ENCODE measurements at places on chromosomes 13 and 19.

DNA sequence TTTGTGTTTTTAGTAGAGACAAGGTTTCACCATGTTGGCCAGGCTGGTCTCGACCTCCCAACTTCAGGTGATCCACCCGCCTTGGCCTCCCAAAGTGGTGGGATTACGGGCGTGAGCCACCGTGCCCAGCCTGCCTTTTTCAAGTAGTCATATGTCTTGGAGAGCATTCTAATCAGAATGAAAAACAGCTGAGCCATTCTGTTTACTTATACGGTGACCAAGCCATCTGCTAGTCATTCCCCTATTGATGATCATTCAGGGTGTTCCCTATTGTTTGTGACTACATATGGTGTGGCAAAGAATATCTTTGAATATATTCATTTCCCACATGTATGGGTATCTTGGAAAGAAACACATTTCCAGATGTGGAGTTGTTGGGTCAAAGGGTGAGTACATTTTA is 17.2 kb downstream of the BLOC1S3 start:
- DNase-seq = no peak

- DNase-seq = no peak
Observed at GRCh38 chr19:15129856-15130585, 22.8 kb downstream of the SYDE1 start.

- DNase-seq = no peak
Observed at GRCh38 chr19:45828523-45828922, 13.4 kb upstream of the RSPH6A start.

GRCh38 chr13:45393941-45394570 is 24.1 kb downstream of the SLC25A30 start:
- DNase-seq = no peak

DNA sequence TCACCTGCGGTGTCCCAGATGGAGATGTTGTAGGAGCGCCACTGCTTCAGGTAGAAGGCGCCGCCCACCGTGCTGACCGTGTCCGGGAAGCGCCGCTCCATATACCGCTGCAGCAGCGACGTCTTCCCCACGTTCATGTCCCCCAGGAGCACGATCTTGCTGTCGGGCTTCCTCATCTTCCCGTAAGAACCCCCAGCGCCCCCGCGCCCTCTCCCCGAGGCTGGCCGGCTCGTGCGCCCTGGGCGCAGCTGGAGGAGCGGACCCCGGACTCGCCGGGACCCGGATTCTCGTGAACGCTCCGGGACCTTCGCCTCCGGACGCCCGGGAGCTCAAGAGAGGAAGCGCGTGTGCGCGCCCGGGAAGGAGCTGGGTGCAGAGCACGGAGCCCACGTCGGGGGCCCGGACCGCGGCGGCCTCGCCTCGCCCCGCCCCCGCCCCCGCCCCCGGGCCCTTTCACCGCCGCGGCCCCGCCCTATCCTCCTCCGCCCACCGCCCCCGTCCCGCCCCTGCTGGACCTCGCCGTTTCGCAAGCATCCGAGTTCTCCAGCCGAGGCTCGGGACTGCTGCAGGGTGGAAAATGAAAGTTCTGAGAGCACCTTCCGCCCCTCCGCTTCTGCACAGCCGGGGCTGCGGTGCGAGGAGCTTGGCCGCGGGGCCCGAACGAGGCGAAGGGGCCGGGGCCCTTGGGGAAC is at the start of gene RAB20:
Gene RAB20, minus strand, starts transcription at position 379 of the 692 bp plus-strand sequence. Its CDS starts 203 bp downstream, at position 176.
- DNase-seq = peak; percentile 24

DNA sequence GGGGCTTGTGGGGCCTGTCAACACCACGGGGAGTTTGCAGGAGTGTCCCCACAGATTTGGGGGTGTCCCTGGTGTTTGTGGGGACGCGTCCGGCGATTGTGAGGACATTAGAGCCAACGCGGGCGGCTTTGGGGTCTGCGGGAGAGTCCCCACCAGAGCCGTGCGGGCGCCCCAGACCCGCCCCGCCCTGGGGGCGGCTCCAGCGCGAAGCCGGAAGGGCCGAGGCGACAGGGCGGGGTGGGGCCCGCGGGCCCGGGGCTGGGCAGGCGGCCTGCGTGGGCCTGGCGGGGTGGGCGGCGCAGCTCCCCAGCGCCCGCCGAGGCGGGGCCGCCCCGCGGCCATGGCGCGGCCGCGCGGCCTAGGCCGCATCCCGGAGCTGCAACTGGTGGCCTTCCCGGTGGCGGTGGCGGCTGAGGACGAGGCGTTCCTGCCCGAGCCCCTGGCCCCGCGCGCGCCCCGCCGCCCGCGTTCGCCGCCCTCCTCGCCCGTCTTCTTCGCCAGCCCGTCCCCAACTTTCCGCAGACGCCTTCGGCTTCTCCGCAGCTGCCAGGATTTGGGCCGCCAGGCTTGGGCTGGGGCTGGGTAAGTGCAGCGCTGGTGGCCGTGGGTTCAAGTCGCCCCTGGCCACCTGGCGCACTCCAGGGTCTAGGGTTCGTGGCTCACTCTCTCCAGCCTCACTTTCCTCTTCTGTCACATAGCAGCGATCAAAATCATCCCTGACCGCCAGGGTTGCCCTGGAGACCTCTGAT is 10.3 kb downstream of the PDE4A start:
- DNase-seq = no peak

DNA sequence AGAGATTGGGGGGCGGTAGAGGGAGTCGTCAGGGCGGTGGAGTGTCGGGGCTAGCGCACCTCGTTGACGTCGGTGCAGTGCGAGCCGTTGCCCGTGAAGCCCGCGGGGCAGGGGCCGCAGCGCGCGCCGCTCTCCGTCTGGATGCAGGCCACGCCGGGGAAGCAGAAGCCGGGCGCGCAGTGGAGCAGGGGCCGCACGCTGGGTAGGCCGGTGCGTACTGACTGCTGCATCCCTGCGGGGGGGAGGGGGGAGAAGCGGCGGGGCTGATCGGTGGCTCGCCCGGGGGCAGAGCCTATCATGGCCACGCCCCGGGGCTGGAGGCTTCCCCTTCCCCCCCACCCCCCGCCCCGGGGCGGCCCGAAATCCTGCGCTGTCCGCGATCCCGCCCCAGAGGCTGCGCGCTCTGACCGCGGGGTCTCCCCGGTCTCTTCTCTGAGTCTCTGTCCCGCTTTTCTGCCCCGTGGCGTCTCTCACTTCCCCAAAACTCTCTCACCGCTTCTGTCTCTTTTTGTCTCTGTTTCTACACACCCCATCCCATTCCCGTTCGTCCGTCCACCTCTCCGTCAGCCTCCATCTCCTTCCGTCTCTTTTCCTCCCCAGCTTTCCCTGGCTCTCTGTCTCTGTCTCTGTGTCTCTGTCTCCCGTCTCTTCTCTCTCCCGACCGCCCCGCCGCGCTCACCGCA is 1.1 kb downstream of the COMP start:
- no peak for DNase-seq

DNA sequence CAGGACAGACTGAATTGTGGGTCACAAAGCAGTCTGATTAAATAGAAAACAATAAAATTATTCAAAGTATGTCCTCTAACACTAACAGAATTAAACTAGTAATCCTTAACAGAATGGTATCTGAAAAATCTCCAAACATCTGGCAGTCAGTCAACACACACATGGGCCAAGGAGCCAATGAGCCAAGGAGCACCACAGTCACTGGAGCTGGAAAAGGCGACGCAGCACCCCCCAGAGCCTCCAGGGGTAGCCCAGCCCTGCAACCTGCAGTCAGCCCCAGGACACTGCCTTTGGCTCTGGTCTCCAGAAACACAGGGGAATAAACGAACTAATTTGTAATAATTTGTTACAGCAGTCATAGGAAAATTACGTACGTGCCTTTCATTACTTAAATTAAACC is 12.3 kb downstream of the TUBGCP3 start:
- no peak for DNase-seq

DNA sequence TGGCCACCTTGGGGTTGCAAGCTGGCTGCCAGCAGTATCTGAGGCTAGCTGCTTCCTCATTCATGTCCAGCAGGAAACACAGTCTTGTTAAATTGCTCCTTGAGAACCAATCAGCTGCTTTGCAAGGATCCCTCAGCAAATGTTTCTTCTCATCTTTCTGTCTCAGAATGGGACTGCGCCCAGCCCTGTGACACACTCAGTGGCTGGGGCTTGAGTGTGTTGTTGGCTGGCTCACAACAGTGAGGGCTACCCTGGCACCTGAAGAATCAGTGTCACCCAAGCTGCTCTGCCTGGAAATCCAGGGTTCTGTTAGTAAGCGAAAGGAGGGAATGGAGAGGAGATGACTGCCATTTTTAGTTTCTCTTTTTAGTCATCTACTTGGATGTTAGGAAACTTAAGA is 317.2 kb downstream of the DCT start:
- no peak for DNase-seq

GRCh38 chr19:17340302-17340870 is 3.0 kb downstream of the GTPBP3 start:
- DNase-seq = no peak

DNA sequence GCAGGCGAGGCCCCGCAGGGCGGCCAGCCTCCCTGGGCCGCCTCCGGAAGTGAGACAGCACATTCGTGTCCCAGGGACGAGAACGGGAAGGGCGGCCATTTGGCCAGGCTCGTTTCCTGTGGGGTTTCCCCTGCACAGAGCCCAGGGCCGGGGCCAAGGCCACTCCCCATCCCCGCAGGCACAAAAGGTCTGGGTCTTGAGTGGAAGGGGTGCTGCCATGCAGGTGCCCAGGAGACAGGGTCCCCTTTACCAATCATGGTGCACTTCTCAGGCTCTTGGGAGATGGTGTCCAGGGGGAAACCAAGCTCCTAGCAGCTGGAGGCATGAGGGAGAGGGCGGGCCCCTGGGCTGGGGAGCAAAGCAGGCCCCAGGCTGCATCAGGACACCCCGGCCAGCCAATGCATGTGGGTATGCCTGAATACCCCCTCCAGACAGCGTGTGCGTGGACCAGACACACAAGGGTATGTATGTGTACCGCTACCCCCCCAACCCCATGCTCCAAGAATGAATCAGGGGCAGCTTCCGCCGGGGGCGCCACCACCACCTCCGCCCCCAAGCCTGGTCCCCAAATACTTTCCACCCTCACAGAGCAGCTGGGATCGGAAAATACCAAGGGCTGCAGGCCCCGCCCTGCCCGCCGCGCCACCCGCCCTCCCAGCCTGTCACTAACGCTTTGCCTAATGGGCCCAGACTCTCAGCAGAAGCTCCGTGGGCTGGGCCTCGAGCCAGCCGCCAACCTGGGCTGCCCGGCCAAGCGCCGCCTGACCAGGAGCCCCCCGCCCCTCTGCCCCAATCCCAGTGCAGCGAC is 37.6 kb upstream of the NANOS3 start:
- peak; percentile 69 for DNase-seq

DNA sequence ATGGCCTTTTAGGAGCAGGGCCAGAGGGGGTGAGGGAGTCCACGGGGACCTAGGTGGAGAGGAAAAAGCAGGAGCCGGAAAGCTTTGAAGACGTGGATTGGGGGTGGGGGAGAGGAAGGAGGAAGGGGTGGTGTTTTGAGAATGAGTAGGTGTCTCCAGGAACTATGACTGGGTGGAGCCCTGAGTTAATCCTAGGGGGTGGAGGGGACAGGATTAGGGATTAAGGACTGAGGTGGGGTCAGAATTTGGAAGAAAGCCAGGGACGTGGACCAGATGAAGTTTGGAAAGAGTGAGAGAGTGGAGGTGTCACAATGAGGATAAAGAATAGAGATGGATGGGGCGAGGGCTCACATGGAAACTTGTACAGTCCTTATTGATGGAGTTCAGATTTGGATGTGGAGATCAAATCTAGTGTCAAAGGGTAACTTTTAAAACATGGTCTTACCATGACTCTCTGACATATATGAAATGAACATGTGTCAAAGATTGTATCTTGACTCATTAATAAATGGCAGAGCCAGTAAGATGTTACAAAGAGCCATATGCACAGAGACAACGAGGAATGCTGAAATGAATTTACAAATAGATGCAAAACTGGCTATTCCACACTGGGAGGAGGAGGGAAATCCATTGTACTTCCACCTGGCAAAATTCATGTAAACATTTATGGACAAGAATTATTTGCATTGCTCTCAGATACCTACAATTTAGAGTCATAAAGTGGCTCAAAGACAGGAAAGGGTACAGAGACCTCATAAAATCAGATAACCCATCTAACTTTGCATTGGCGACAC is 1.7 kb upstream of the KLK13 start:
- DNase-seq = no peak

DNA sequence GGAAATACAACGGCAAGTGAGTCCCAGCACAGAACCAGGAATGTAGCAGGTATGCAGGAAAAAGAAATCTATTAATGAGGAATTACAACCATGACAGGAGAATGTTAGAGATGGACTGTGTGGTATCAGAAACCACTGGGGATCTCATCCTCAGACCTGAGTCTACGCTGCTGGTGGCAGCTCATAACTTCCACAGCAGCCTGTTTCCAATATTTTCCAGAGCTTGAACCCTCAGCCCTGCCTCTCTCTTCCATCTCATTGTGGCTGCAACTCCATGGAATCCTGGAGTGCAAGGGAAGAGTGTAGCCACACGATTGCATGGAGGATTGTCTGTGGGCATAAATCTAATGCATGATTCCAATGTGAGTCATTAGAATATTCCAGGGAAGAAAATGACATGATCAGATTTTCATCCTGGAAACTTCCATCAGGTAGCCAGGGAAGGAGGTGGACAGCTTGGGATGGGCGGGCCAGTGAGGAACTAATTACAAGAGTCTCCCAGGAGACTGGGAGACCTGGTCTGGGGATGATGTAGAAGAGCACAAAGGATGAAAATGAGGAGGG is 14.9 kb downstream of the PLA2G4C start:
- no peak for DNase-seq

GRCh38 chr13:80988391-80989151 is 647.6 kb upstream of the SPRY2 start:
- no peak for DNase-seq

GRCh38 chr13:51588406-51588949 is 4.2 kb downstream of the WDFY2 start:
- no peak for DNase-seq

GRCh38 chr19:52716522-52716921 is 18.3 kb downstream of the ZNF611 start:
- no peak for DNase-seq

GRCh38 chr13:20616059-20616797 is 49.3 kb downstream of the IFT88 start:
- no peak for DNase-seq

DNA sequence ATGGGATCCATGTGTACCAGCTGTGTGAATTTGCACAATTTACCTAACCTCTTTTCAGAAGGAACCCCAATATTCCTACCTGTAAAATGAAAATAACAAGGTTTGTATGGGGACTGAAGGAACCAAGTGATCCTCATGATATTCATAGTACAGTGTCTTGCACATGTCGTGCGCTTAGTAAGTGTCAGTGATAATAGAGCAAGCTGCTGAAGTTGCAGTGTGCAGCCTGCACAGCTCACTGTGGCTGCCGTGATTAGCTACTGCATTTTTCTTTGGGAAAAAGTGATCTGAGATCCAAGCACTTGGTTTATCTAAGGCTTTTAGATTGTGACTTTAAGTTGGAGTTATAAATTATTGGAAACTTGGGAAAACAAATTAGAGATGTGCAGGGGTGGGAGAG is 135.9 kb upstream of the FRY start:
- DNase-seq = no peak

DNA sequence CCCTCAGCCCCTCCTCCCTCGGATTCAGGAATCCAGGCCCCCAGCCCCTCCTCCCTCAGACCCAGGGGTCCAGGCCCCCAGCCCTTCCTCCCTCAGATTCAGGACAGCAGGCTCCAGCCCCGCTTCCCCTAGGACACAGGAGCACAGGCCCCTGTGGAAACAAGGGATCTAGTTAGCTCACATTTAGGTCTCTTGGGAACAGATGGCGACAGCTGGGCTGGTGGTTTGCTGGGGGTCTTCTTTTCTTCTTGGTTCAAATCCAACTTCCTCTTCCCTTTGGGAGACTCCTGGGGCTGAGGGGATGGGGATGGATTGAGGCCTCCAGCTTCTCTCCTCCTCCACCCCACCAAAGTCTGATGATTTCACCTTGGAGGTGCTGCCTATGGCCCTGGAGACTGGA is 19.6 kb downstream of the ZNF575 start:
- no peak for DNase-seq

- no peak for DNase-seq
Observed at GRCh38 chr13:100019780-100020356, 38.3 kb downstream of the ZIC2 start.

All from stimulated activated CD4-positive, alpha-beta T cell treated with anti-CD3 and anti-CD28 coated beads, Interleukin-1b, Interleukin-23, amount 100 ng/mL, for 1 hour (primary cell).